ENCODE measurements at places on chromosomes 2 and 18.

DNA sequence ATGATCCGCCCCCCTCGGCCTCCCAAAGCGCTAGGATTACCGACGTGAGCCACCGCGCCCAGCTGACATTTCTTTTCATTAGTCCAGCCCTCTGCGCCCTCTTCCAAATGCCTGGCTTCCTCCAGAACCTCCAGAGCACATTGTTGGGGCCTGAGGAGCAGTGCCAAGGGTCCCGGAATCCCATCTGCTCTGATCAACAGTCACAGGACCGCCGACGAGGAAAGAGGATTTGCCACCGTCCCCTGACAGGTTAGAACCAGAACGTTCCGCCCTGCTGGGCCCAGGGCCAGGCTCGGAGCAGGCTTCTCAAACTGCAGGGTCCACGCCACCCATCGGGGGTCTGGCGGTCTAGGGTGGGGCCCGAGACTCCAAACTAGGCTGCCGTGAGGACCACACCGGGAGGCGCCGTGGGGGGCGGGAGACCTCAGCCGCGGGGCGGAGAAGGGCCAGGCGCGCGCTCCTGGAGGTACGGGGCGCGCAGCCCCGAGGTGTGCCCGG lies 36.9 kb upstream of the ITM2C start:
- no peak for DNase-seq

GRCh38 chr18:4391859-4392258 lies 63.2 kb downstream of the DLGAP1 start:
- DNase-seq: no peak

DNA sequence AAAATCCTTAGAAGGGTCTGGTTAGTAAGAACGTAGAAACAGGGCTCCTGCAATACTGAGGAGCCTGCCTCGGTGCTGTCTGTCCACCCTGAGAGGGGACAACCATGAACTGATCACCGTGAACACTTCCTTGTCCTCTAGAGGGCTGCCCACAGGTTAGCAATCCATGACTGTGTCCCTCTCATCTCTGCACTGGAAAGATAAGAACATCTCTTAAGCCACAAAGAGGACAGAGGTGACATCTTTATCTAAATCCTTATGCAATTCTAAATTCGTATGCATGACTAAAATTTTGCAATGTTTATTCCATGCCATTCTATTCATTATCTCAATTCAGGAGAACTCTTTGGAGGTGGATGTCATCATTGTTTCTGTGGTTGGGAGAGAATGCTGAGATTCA lies 12.8 kb downstream of the EFR3B start:
- DNase-seq: no peak

DNA sequence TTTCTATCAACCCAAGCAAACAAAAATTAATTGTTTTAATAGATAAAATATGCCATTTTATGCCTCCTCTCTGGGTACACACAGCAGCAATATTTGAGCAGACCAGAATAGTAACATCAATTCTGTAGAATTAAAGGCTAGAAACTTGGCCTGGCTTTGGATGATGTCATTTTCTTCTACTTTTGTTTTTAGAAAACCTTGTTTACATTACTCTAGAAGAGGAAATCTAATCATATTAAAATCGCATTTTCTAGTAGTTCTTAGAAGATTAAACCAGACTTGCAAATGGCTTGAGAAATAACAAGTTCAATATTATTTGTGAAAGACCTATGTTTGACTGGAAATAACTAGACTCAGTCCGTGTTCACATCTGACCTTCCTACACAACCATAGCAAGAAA lies 102.3 kb upstream of the RFX8 start:
- no peak for DNase-seq

DNA sequence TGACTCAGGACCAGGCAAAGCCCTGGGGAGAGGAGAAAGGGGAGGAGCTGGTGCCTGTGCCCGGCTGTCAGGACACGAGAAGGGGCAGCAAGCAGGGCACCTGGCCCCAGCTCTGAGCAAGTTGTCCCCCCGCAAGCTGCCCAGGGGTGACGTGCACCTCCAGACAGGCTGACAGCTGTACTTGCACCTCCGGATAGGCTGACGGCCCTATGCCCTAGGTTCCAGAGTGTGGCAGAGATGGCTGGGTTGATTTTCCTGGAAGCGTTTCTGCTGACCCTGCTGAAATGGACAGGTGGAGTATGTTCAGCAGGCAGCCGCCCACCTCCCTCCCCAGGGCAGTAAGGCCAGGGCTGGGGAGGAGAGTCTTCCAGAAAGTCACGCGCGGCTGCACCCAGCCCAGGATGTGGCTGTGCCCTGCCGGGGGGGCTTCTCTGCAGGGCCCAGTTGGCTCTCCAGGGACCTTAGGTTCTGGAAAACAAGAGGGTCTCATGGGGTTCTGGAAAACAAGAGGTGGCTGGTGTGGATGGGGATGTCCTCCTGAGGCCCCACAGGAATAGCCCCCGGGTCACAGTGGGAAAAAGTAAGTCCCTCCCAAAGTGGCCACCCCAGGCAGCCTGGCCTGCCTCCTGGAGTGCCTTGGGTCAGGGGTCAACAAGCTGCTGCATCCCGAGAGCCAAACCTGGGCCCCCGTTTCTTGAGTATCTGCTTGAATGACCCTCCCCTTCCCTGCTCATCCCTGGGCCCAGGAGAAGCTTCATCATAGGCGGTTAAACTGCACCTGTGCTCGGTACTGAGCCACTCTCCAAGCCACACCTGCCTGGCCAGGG lies 71.4 kb upstream of the OTOS start:
- no peak for DNase-seq

GRCh38 chr18:2971741-2972552 lies 41.0 kb downstream of the LPIN2 start:
- peak; percentile 77 for DNase-seq

- DNase-seq: no peak
These were observed 3.0 kb downstream of the ZNF516 start for GRCh38 chr18:76491776-76492668.

- no peak for DNase-seq
These were observed 814.2 kb upstream of the SLC39A10 start for GRCh38 chr2:194842871-194843270.

DNA sequence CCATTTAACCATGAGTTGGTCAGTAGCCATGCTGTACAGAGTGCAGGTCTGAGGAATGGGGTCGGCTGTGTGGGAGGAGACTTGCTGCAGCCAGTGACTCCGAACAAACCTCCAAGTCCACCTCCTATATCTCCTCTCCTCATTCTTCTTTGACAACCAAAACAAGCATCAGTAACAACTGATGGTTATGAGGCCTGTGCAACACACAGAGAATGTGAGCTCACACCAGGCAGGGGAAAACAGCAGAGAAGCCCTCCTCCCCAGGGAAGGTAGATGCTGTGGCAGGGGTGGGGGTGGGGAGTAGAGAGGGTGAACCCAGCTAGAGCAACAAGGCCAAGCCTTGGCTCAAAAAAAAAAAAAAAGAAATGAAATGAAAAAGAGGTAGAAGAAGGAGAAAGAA lies 12.3 kb upstream of the CNGA3 start:
- no peak for DNase-seq

DNA sequence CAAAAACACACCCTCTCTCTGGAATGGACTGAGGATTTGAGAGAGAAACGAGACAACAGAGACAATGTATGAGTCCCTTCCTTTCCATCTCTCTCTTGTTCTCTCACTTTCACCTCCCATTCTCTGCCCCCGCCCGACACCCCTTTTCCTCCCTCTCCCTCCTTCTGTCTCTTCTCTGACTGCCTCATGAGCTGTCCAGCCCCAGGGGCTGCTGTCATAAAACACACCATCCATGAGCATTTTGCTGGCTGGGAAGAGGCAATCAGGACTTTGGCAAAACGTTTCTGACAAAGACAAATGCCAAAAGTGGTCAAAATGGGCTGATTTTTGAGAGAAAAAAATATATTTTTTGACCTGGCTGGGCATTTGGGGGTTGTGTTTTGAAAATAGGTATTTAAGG lies 377.2 kb downstream of the EN1 start:
- DNase-seq: no peak

DNA sequence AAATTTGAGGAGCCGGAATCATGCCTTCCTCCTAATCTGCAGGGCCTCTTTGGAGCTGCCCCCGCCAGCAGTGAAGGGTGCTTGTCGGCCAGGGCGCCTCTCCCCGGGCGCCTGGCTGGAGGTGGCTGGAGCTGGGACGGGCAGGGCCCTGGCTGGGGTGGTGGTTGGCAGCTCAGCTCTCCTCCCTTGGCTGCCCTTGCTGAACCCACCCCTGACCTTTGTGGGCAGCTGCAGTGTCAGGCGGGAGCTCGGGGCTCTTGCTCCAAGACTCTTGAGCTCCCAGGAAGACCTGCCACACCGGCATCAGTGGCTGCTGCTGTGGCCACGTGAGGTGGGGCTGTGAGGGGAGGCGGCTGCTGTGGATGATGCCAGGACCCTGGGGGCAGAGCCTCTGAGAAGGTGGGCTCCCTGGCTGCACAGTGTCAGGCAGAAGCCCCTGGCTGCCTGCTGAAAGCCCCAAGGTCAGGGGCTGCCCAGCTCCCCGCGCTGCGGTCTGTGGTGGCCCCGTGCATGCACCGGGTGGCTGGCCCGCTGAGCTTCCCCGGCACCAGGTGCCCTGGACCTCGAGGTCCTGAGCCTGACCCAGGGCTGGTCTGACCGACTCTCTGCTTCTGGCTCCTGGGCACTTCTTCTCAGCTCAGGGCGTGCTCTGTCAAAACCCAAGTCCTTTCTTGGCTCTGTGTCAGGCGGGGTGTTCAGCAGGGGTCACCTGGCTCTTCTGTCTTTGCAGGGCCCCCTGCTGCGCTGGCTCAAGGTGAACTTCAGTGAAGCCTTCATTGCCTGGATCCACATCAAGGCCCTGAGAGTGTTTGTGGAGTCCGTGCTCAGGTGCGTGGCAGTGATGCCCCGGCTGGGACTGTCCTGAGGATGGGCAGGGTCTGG lies 34.5 kb downstream of the PDIA6 start:
- DNase-seq: no peak

- no peak for DNase-seq
These were observed 114.7 kb downstream of the FAM210A start for GRCh38 chr18:13611601-13612195.

DNA sequence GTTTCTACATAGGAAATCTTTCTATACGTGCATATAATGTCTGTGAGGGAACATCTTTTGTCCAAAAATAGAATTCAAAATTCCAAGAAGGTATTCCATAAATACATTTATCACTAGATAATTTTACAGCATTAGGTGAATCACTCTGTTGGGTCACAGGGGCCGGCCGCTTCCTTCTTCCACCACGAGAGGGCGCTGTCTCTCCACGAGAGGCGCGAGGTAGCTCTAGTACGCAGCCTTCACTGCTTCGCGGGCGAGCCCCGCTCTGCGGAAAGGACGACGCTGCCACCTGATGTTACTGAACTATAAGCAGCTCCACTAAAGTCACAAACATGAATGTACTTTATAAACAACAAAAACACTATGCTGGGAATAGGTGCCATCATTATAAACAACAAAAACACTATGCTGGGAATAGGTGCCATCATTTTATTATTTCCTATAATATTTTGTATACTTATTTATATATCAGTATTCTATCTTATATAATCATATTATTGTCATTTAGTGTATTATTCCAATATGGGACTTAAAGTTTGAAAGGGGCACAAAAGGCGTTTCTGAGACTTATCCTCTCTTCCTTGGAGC lies 69.4 kb upstream of the REV1 start:
- DNase-seq: peak; percentile 86

- DNase-seq: no peak
These were observed 344 bp upstream of the MRPL33 start for GRCh38 chr2:27771202-27771547.

GRCh38 chr2:200757399-200757798 lies 54.3 kb upstream of the BZW1 start:
- no peak for DNase-seq

- DNase-seq: no peak
These were observed 283.5 kb downstream of the DSEL start for GRCh38 chr18:67232991-67233390.

DNA sequence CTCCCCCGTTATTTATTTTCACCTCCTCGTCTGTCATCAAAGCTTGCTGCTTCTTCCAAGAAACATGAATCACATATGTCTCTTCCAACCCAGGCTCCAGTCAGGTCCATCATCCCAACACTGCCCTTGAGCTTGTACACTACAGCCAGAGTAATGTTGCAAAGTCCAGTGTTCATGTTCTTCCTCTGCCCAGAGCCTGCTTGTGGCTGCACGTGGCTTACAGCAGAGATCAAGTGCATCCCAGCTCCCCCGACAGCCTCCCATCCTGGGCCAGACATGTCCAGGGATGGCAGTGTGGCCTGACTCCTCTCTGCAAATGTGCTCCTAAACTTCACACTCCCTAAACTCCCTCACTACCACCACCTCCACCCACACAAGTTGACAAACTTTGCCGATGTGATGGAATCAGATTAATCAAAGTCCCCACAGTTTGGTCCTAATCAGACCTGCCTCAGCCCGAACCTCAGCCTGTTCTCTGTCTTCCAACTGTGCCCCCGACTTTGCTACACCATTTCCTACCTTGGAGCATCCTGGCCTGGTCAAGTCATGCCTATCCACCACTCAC lies 54.2 kb upstream of the MAPRE3 start:
- DNase-seq: no peak

- DNase-seq: no peak
These were observed 1407.4 kb downstream of the SUCLG1 start for GRCh38 chr2:83051538-83052170.

DNA sequence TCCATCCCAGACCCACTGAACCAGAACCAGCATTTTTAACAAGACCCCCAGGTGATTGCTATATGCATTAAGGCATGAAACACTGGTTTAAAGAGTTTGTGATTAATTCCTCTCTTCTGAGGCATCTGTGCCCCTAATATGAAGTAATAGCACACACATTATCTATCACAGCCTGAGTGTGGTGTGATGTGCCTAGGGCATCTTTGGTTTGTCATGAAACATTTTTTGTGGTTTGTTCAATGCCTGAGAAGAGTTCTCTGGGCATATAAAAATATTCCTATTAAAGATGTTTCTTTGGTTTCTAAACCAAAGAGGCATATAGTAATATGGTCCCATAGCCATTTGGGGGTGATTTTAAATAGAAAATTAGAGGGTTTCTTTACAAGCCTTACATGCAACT lies 221.7 kb upstream of the SPOPL start:
- no peak for DNase-seq

- no peak for DNase-seq
These were observed 84.3 kb downstream of the RIT2 start for GRCh38 chr18:43031169-43031568.

DNA sequence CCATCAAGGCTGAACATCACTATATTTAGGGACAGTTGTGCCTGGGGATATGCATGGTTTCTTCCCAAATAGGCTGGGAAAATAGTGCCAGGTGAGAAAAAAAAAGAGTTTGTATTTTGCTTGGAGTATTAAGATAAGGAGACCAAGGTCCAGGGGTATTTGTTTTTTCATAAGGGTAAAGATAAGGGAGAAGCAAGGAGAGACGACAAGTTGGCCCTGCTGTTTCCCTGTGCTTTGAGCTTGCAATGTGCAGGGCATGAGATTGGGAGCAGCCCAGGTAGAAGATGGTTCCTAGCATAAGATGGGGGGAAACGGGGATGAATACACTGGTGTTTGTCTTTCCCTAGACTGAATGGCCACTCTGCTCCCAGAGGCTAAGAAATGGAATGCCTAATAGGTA lies 8.8 kb upstream of the GPR39 start:
- no peak for DNase-seq

GRCh38 chr2:214005337-214005736 lies 405.5 kb upstream of the VWC2L start:
- no peak for DNase-seq

- no peak for DNase-seq
These were observed 61.8 kb downstream of the PARD6G start for GRCh38 chr18:80185545-80185944.

- no peak for DNase-seq
These were observed 164.0 kb upstream of the SIX3 start for GRCh38 chr2:44777537-44777936.

GRCh38 chr2:226524381-226524843 lies 275.2 kb downstream of the IRS1 start:
- DNase-seq: no peak
